GM23338 (cell line): ENCODE measurements at places on chromosomes 3 and 15. TPM values are rescaled to one million over a fixed set of nuclear protein-coding genes. Genes with fewer than 3 reads are reported as not detected.

- peak; percentile 84 for DNase-seq
Observed at GRCh38 chr15:74958320-74958907, 1.8 kb upstream of the RPP25 start.

- DNase-seq: peak; percentile 81
Observed at GRCh38 chr15:83208367-83208661, 691 bp upstream of the HDGFL3 start.

Gene GOLGA6L7
- not detected in 2 replicates for total RNA-seq

DNA sequence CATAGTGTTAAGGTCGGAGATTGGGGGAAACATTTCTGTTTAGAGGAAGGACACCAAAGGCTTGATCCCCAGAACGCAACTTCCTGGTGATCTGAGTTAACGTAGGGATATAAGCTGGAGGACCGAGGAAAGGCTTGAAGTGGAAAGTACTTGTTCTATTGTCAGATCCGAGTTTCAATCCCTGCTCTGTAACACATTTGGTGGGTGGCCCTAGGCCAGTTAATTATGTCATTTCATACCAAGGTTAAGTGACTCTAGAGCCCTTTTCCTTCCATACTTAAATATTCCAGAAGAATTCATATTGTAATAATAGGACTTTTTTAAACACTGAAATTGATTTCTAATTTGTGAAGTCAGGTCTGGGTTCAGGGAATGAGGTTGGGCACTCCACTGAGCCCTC, 80.9 kb downstream of the RPLP1 start:
- DNase-seq: no peak

Gene CCRL2
- not detected in 2 replicates for total RNA-seq

DNA sequence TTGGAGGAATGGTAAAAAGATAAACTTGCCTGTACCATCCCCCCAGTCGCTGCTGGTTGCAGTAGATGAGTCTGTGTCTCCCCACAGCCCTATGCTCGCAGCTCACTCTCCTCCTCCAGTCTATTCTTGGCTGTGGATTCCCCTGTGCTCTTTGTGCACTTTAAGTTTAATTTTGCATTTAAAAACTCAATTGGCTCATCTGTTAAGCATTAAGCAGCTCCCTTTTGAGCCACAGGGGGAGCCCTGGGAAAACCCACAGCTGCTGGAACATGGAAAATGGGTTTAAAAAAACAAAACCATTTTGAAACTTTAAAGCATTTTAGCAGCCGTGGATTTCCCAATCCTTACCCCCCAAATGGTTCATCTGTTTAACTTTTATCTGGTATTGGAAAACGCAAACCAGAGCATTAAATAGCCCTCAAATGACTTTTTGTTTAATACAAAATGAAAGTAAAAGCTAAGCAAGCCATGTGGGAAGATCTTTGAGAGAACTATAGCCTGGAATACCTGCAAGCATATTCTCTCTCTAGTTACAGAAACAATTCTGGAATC, 536.9 kb downstream of the ZIC1 start:
- DNase-seq: peak; percentile 65

GRCh38 chr3:10695595-10696285, 120.3 kb upstream of the SLC6A11 start:
- DNase-seq: no peak

Gene MYZAP
- 0.66 and 1.5 TPM in 2 replicates for total RNA-seq

Gene ZNF385D
- total RNA-seq: 2.4 and 2.7 TPM in 2 replicates

Gene DNAH1
- total RNA-seq: 0.35 and 1.8 TPM in 2 replicates

DNA sequence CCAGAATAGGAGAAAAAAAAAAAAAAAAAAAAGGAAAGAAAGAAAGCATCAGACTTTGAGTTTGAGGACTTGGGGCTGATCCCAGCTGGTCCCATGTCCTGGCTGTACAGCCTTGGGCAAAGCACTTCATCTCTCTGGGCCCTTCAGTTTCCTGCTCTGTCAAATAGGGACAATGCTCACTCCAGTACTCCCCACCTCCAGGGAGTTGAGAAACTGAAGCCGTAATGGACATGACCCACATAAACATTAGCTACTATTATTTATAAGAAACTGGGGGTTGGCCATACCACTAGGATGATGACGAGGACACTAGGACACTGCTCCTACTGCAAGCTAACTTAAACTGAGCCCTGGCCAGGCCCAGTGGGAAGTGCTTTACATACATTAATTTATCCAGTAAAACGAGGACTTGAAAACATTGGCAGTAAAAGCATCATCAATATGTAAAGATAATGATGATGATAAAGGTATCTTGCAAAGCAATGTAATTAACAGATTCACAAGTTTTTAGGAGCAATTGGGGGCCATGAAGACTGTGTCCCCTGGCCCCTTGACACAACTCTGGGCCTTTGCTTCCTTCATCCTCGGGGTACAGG, 22.9 kb upstream of the SMAD6 start:
- DNase-seq: no peak

DNA sequence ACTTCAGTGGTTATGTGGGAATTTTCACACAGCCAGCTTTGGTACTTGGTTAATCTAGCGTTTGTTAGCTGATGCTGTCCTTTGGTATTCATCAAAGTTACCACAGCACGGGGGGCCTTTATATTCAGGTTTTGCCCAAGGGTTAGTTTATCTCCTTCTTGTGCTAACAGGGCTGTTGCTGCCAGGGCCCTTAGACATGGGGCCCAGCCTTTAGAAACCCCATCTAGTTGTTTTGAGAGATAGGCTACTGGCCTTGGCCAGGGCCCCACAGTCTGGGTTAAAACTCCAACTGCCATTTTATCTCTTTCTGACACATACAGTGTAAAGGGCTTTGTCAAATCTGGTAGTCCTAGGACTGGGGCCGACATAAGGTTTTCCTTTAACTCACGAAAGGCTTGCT, 7.5 kb upstream of the DNAAF4 start:
- DNase-seq: no peak

Gene SLC35G2
- 3.3 and 8.8 TPM in 2 replicates for total RNA-seq

DNA sequence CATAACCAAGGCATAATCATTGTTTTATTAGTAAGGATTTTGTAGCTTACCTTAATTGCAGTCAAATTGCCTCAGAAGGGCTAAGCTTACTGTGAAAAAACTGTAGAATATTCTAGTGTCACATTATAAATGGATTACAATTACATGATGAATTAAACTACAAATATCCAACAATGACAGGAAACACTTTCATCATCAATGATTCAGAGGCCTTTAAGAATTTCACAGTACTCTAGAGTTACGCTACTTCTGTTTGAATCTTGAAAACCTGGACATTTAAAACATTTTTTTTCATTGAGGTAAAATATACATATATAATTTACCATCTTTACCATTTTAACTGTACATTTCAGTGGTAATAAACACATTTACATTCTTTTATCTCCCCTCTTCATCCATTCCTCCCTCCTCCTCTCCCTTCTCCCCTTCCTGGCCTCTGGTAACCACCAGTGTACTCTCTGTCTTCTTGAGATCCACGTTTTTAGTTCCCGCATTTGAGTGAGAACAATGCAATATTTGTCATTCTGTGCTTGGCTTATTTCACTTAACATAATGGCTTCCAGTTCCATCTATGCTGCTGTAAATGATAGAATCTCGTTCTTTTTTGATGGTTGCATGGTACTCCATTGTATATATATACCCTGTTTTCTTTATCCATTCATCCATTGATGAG, 54.7 kb downstream of the GJD2 start:
- no peak for DNase-seq

DNA sequence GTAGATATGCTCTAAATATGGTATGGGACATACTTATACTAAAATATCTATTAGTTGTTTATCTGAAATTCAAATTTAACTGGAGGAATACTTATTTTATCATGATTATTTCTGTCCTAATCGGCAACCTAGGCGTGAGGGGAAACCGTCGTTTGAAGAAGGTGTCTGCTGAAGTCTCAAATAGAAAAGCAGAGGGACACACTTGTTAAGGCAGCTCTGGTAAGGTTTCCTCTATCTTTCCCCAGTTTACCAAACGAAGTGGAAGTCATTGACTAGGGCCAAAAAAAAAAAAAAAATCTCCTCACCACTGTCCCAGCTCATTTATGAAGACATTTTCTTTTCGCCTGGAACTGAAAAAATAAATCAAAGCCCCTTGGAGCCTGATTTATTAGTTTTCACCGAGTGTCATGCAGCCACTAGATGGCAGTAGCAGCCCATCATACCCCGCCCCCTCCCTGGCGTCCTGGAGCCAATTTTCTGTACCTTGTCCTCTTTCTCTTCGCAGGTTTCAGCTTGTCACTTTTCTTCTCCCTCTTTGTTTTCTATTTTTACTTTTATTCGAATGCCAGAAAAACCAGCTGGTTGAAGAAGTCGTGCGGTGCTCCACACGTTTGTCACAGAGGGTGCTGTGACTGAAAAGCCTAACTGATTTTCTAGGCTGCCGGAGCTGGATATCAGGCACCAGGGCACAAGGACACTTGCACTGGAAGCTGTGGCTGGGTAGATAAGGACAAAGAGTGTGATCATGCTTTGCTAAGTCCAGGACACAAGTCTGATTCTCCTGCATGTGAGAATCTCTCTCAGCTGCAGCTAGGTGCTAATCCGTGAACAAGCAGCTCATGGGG, 238.7 kb downstream of the ZPLD1 start:
- peak; percentile 79 for DNase-seq

GRCh38 chr15:65877749-65878148, 8.5 kb downstream of the RAB11A start:
- DNase-seq: no peak

Gene GOLGA8S
- not detected in 2 replicates for total RNA-seq

Gene OR5K2
- not detected in 2 replicates for total RNA-seq

Gene GUCA1C
- not detected in 2 replicates for total RNA-seq

Gene ELL3
- total RNA-seq: 13.6 and 19.2 TPM in 2 replicates

- DNase-seq: no peak
Observed at GRCh38 chr3:45946307-45946706, 3.0 kb downstream of the CXCR6 start.

Gene CYP8B1
- total RNA-seq: not detected in 2 replicates

- peak; percentile 24 for DNase-seq
Observed at GRCh38 chr3:68447885-68448284, 484.5 kb downstream of the TAFA4 start.

- no peak for DNase-seq
Observed at GRCh38 chr3:152615681-152616080, 219.2 kb upstream of the P2RY1 start.

- DNase-seq: no peak
Observed at GRCh38 chr3:58528629-58529028, 8.4 kb downstream of the ACOX2 start.

Gene SPESP1
- not detected in 2 replicates for total RNA-seq

DNA sequence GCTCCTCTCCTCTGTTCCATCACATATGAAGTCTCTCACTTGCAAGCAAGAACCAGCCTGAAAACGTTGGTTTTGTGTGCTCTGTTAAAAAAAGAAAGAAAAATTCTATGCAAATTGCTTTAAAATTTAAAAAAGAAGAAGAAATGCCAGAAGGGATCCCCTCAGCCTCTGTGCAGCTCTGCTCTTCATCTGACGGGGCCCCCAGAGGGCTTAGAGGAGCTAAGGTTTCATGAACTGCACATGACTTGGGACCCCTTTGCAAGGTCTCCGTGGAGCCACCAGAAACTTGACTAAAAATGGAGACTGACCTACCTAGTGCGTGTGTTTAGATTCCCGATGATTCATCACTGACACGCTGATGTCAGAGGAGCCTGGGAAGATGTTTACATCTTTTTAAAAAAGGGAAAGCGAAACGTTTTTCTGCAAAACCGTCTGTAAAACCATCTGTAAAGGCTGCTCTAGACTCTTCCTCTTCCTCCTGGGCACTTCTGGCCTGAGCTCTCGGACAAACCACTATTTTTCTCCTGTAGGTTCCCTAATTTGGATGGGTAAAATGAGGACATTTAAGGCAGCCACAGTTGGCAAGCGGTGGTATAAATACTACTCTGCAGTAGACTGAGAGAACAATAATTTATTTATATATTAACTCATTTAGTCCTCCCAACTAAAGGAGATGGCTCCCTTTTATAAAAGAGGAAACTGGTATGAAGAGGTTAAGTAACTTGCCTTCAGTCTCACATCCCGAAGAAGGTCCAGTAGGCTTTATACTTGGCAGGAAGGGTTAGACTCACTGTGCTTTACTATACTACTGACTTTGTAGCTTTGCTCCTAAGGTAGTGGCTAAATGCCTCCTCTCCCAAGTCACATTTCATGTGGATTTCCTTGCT, 67.2 kb upstream of the POLG start:
- DNase-seq: no peak

Gene RHCG
- 0.63 TPM in 1 of 2 replicates, not detected in the other for total RNA-seq

GRCh38 chr3:2950159-2950558, 160.0 kb downstream of the IL5RA start:
- no peak for DNase-seq

- no peak for DNase-seq
Observed at GRCh38 chr15:88014454-88015160, 241.9 kb downstream of the NTRK3 start.

- DNase-seq: peak; percentile 9
Observed at GRCh38 chr3:105866656-105867653, 1.9 kb downstream of the CBLB start.

DNA sequence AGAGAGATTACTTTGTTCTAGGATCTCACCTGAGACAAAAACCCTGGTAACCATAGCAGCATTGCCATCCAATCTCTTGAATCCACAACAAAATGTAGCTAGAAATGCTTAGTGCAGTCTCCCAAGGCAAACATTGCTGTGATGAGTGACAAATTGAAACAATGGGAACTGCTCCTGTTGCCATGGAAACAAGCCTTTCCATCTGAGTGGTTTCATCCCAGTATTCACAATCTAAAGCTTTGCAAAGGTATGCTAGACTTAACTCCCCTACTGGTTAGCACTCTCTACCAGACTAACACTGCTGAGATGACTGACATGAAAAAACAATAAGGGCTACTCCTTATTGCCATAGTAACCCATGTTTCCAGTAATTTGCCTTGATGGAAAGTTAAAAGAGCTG, 172.6 kb upstream of the CNTN3 start:
- peak; percentile 54 for DNase-seq

GRCh38 chr3:133125171-133125570, 87.0 kb downstream of the TMEM108 start:
- no peak for DNase-seq

Gene UBA3
- total RNA-seq: 82.5 and 85.3 TPM in 2 replicates

DNA sequence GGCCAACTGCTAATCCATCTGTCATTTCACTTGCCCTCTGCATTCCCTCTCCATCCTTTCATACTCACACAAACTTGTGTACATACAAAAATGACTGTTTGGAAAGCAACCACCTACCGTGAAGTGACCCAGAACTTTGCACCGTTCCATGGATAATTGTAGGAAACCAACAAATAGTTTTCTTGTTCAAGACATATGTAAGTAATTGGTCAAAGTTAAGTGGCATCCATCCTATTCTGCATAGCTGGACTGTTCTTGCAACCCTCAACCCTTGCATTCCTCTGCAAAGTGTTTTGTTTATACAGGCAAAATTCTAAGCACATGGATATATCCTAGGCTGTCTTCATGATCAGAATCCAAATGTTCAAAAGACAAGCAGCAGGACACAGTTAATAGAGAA, 592.5 kb downstream of the MECOM start:
- DNase-seq: no peak

DNA sequence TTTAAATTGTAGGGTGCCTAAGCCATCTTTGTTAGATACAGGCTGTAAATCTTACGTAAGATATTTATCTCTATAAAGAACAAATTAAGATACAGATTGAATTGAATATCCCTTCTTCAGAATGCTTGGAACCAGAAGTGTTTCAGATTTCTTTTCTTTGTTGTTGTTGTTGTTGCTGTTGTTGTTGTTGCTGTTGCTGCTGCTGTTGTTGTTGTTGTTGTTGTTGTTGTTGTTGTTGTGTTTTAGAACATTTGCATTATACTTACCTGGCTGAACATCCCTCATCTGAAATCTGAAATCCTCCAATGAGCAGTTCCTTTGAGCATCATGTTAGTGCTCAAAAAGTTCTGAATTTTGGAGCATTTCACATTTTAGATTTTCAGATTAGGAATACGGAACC, 26.6 kb downstream of the QTRT2 start:
- DNase-seq: no peak

Gene DPPA2
- total RNA-seq: 9.3 and 14.3 TPM in 2 replicates

Gene CHRFAM7A
- 2.5 and 2.9 TPM in 2 replicates for total RNA-seq
